ENCODE measurements at places on chromosomes 2 and 18.
A peak's percentile ranks its signal among the peaks of the same experiment; 100 is the strongest.

GRCh38 chr18:36893227-36893626 is 64.3 kb downstream of the KIAA1328 start:
- DNase-seq: no peak

GRCh38 chr18:79529296-79529695 is 133.6 kb downstream of the NFATC1 start:
- DNase-seq: no peak

DNA sequence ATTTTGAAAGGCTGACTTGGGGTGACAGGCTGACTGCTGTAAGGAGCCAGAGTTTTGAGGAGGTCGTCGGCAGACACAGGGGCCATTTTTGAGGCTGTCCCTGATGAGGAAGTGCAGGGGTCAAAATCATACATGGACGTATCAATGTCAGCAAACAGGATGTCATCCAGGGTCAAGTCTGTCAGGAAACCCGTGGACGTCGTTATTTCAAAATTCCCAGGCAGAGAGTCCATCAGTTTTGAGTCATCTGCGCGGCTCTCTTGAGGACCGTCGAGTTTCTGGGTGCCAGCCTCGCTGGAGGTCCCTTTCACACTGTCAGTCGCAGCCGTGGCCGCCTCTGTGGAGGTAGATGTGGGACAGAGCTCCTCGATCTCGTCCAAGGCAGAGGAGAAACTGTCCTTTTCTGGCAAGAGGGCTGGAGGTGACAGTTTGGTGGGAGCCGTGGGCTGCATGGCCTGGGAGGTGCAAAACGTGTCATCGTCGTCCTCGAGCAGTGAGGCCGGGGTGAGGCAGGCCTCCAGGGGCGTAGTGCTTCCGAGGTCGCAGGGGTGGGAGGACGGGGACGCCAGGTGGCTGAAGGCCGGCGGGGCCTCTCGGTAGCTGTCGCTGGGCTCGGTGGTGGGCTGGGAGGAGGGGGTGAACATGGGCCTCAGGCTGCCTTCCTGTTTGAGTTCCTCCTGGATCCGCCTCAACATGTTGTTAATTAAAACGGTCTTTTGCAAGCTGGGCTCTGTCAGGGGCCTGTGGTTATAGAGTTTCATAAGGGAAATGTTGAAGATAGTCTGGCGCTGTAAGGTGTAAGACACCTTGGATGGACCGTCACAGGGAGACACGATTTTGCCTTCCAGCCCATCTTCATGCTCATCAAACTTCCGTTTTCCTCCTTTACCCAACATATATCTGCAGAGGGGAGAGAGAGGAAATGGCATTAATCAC is 17.5 kb downstream of the SERTAD2 start:
- DNase-seq: peak; percentile 67

GRCh38 chr18:35352778-35353177 is 8.6 kb upstream of the ZNF24 start:
- DNase-seq: no peak

GRCh38 chr18:48408727-48409590 is at the start of gene ZBTB7C:
ZBTB7C (minus strand) TSS chr18:48409383.
- peak; percentile 53 for DNase-seq

GRCh38 chr2:160747501-160748170 is 254.0 kb upstream of the RBMS1 start:
- DNase-seq: no peak

DNA sequence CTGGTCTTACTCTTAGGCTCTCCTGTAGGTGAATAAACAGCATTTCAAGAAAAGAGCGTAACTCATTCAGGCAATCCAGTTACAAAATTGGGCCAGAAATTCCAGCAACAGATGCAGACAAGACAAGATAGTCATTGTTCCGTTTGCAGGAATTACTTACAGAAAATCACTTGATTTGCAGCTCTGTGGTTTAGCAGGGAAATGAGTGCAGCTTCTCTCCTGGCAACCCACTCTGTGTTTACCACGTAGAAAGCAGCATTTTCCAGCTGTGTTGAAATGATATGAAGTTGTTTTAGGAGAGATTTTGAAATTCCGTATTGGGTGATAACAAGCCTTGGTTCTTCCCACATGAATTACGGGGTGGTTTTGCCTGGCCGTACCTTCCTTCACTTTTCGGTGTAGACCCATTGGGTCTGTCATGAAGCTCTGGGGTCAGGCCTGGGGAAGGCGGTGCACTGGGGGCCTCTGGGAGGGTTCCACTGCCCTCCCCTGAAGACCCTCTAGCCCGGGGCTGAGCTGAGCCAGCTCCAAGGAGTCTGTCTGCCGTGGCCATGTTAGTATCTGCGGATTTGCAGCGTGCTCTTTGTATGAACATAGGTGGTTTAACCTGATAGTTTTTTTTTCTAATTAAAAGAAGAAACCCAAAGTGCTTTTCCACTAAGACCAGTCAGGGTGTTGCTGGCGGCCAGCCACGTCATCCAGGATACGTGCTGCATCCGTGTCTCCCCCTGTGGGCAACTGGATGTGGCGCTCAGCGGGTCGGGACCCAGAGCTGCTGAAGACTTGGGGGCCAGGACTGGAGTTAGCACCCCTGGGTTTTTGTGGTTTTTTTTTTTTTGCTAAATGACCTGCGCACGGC is 58.9 kb upstream of the KCNG2 start:
- DNase-seq: no peak

DNA sequence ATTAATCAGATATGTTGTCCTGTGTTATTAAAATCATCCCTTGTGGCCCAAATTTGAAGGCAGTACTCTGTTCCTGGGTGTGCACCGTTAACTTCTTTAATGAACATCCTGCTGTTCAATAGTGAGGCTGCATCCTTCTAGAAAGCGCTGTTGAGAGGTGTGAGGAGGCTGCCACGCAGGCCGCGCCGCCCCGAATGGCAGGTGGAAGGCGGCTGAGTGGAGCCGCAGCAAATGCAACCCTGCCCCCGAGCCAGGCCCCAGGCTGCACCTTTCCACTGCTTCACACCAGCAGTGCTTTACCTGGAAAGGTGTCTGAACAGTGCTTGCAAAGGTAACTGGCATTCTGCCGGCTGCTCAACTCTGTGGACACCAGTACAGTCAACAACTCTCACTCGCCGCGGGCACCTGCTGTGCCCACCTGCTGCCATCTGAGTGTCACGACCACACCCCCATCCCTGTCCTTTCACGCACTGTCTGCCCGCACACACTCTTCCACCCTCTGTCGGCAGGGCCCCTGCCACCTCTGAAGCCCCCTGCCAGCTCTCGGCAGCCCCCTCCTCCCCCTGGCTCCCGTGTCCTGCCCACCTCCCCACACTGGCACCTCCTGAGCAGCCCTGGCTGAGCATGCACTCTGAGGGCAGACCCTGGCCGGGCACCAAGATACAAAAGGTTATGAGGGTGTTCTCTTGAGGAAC is 70.9 kb downstream of the ODC1 start:
- DNase-seq: no peak

DNA sequence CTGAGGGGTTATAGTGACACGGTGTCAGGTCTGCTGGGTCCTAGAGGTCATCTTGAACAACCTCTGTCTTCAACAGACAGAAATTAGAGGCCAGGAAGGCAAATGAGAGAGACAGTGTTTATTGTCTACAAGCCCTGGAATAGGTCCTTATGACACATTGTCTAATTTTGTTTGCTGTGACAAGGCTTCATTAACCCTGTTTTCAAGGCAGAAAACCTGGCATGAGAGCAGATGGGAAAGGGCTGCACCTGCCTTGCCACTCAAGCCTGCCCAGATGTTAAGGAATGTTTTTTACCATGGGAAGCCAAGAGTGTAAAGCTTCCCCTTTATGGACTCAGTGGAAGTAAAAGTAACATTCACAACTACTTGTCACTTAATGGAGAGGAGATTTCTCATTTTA is 275.3 kb downstream of the KCNS3 start:
- DNase-seq: no peak

GRCh38 chr2:16821692-16822091 is 156.1 kb upstream of the CYRIA start:
- DNase-seq: no peak
